Neural crest cell (in vitro differentiated cells): ENCODE measurements at places on chromosomes 12 and 14.

- no peak for DNase-seq
Measured at GRCh38 chr12:116441292-116441691, 117.9 kb upstream of the MAP1LC3B2 start.

DNA sequence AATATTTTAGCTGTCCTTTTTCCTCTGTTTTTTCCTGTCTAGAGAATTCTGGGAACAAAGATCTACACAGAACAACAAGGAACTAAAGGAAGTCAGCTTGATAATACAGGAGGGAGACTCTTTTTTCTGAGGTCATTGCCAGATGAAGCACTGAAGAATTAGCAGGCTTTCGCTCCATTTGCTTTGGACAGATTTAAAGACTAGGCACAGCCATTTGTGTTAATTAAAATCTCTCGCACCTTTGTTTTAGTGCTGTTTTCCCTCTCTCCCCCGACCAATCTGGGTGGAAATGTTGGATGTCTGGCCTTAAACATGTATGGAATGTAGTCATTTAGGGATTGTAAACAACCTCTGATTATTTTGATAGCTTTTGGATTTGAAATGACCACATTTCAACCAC, 9.6 kb upstream of the GPHN start:
- DNase-seq: no peak

GRCh38 chr14:101250336-101250947, 310.9 kb upstream of the DIO3 start:
- no peak for DNase-seq

DNA sequence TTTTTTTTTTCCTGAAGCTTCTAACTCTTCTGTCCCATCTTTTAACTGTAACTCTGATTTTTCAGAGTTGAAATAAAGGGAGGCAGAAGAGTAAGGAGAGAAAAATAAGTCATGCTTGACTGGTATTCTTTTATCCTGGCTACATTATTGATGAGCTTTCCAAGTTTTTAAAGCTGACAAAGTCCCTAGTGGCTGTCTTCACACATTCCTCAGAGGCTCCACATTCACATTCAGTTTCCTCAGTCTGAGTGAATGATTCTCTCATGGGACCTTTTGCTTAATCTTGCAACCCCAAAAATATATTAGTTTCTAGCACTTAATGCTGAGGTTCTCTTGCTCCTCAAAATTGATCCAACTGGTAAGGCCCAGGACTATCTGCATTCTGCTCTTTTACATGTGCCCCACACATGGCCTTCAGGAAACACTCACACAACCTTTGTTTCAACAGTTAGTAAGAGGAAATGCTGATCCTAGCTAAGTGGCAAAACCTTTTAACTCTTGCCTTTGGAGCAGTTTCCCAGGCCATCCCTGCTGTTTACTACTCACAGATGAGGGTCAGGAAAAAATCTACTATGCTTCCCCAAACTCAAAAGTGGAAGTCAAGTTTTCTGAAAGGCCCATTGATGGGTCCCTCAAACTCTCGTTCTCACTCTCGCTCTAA, 61.7 kb upstream of the SLC6A15 start:
- no peak for DNase-seq

DNA sequence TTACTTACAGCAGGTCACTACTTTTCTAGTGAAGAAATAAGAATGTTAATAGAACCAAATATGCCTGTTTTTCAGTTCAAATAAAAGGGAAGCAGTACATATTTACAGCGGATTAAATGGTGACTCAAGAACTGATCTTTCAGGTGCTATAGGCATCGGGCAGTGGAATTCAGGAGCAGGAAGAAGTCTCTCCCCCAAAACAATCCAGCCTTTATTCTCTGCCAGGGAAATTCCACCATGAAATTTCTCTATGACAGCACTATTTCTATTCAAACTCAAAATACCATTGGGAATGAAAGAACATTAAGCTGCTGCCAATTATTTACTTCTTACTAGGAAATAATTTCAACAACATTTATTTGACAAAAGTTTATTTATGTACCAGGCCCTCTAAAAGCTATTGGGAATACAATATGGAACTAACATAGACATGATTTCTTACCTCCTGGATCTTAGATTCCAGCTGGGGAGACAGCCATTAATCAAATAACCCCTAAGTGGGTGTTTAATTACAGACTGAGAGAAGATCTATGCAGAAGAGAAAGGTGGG, 60.3 kb upstream of the KRR1 start:
- DNase-seq: no peak

DNA sequence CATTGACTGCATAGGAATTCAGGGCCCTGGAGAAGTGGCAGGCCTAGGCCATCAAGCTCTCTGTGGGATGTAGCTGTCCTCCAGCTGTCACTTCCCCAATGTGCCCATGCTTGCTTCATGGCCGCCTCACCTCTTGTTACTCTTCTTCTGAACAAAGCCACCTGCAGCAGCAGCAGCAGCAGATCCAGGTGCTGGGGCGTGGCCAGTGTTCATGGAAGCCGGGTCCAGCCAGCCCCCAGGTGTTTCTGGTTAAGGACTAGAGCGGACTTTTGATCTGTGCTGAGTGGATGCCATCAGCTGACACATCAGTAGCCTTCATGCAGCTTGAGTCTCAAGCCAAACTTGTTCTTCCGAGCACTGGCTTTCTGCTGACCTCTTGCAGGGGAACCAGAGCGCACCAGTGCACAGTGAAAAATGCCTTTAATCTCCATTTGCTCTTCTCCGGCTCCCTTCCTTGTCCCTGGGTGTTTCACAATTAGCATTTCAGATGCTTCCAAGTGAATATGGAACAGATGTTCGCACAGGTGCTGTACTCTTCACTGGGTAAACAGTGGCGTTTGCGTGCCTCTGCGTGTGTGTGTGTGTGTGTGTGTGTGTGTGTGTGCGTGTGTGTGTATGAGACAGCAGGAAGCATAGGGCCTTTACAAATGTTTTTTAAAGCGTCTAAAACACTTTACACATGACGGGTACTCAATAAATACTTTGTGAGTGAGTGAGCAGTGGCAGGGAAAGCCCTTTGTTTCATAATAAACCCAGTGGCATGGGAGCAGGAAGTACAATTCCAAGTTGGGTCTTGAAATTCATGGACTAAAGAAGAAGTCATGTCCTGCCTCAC, 20.1 kb downstream of the TPCN1 start:
- no peak for DNase-seq

DNA sequence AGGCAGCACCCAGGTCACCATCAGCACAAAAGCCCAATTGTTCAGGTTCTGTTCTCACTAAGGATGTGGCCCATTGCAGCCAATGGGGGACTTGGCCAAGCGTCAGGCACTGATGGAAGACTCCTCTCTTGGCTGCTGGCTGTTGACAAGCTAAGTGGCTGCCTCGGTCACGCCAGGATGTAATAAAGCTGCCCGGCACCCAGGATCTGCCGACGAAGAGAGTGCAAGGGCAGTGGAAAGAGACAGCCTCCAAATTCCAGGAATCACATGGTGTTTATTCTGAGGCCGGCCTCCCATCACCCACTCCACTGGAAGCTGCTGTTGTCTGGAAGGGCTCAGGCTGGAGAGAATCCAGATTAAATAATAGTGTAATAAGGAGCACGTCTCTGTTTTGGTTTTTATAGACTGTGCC, 451.8 kb upstream of the TBX3 start:
- DNase-seq: no peak

GRCh38 chr12:76117067-76117691, 32.7 kb upstream of the NAP1L1 start:
- DNase-seq: no peak

- DNase-seq: no peak
Measured at GRCh38 chr14:91681118-91681517, 50.8 kb downstream of the CATSPERB start.

- no peak for DNase-seq
Measured at GRCh38 chr14:64769096-64770020, 65.1 kb downstream of the PLEKHG3 start.

DNA sequence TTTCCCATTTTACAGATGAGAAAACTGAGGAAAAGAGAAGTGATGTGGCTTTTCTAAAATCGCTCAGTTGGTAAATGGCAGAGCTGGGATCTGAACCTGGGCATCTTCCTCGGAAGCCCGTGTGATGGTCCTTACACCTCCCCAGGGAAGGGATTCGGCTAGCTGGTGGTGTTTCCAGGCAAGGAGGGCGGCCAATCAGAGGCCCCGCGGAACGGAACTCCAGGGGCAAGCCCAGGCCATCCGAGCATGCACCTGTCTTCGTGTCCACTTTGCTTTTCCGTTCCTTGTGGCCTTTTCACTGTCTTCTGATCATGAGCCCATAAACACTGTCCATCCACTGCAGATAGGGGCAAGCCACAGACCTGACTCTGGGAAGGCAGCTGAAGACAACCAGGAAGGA, 114.8 kb upstream of the TMEM132D start:
- DNase-seq: no peak

DNA sequence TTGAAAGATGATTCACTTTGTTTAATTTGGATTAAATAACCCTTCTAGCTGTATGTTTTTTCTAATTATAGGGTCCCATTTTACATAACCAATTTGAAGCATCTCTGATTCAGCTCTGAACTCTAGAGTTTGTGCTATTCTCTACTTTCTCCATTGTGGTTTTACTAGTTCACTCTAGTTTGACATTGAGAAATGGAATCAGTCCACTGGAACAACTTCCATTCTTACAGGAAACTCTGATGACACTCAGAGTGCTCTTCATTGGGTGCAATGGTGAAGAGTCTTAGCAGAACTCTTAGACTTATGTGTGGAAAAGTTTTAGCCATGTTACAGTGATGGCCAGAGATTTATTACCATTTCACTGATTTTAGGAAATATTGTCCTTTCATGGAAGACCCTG, 140.7 kb downstream of the DYRK2 start:
- no peak for DNase-seq

DNA sequence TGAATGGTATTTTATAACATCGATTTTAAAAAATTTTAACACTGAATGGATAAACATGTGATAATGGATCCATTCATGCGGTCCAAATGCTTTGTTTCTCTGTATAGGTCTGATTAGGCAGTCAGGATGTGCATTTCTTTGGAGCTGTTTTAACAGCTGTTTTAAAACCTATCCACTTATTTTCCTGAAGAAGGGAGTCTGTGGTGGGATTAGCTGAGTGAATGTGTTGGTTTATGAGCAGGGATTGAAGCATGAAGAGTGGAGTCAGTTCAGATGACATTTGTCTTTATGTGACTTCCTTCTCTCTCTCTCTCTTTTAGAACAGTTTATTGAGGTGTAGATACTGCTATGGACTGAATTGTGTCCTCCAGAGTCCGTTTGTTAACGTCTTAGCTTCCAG, 37.7 kb downstream of the GLT8D2 start:
- DNase-seq: no peak

DNA sequence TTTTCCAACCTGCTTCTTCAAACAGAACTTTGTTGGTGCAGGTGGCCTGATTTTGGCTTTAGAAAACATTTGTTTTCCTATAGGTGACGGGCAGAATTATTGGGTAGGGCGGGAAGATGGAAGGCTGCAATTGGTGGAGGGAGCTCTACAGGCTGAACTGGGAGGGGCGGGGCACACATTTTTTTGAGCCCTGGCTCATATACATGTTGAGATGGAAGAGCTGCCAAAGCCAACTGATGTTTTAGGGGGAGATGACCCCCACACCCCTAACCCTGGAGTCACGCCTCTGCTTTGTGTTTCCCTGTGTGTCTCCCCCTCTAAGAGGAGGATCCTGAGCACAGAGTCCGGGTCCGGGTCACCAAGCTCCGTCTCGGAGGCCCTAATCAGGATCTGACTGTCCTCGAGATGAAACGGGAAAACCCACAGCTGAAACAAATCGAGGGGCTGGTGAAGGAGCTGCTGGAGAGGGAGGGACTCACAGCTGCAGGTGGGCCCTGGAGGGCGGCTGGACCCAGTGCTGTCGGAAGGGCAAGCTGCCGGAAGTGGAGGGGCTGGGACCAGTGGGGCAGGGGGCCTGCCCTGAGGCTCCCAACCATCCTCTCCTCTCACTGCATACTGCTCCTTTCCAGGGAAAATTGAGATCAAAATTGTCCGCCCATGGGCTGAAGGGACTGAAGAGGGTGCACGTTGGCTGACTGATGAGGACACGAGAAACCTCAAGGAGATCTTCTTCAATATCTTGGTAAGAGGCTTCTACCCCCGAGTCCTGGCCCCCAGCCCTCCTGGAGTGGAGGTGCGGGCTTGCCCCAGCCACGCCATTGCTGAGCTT, 18.6 kb downstream of the AGAP2 start:
- no peak for DNase-seq

DNA sequence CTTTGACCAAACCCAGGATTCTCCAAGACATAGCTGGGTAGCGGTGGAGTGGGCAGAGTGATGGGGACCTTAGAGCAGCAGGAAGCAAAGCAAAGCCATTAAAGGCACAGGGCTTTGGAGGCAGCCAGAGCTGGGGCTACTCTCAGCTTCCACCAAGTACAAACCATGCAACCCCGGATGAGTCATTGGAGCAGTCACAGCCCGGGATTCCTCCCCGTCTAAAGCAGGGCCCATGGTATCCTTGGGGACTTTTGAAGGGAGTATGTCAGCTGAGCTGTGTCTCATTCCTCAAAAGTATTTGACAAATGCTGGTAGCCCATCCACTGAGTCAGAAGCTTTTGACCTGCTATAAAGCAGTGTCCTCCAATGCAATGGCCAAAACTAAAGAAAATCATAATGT, 9.7 kb upstream of the IFI27 start:
- no peak for DNase-seq

DNA sequence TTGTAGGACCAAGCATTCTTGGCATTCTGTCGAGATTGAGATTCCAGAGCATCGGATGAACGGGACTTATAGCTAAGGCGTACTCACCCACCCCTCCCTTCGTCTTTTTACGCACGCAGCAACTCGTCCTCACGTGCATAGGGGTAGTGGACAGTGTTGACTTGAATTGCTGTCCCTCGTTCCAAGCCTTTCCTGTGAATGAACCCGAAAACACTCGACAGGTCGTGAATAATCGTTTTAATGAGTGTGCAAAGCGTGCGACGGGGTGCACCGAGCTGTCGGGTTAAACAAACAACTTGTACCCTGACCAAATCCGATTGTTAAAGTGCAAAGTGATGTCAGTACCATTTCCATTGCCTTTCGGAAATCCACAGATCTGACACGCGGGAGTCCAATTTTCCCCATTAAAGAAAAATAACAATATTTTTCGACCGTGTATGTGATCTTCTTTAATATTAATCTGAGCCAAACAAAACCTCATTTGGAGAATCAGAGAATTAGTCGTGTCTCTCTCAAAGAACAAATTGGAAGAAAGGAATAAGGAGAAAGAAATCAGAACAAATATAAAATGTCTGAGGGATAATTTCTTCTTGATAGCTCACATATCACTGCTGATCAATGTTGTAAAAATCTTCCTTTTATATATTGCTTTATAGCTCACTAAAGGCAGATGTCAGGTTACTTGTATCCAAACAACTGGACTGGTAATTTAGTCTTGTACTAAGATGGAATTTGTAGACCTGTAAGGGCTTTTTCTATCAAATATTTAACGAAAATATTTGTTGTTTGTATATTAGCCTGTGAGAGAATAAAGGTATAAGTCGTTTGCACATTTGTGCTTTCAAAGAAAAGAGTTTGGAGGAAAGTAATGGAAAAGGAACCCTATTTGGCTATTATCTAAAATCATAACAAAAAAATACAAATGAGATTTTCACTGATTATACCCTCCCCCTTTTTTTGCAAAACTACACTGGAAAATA, 11.8 kb downstream of the FOXG1 start:
- no peak for DNase-seq

- no peak for DNase-seq
Measured at GRCh38 chr14:63555572-63555971, 12.4 kb upstream of the PPP2R5E start.

- no peak for DNase-seq
Measured at GRCh38 chr12:122080149-122081082, 1.9 kb downstream of the MLXIP start.

GRCh38 chr12:113207613-113208040, 13.6 kb upstream of the TPCN1 start:
- no peak for DNase-seq

GRCh38 chr14:63562405-63562804, 19.2 kb upstream of the PPP2R5E start:
- DNase-seq: no peak
